IMR-90 (cell line): ENCODE measurements at places on chromosomes 5 and 9. TPM values are rescaled to one million over a fixed set of nuclear protein-coding genes. Genes with fewer than 3 reads are reported as not detected.
A peak's percentile ranks its signal among the peaks of the same experiment; 100 is the strongest.

- peaks cover 3% of the 10 kb centered on the region for H3K27me3 ChIP-seq
- no peak overlapping the region for H3K4me3 ChIP-seq
- no peak overlapping the region for H3K27ac ChIP-seq
- H3K4me1 ChIP-seq, result no peaks in the 10 kb centered on the region
- H3K36me3 ChIP-seq, result no peaks in the 10 kb centered on the region
These were observed 16.8 kb upstream of the SPATA31D1 start for GRCh38 chr9:81971727-81972126.

- peaks cover 9% of the 10 kb centered on the region for H3K4me1 ChIP-seq
- no peaks in the 10 kb centered on the region for H3K27me3 ChIP-seq
- H3K4me3 ChIP-seq, result no peak overlapping the region
- H3K36me3 ChIP-seq, result 0 out of 2 replicates have a peak, but pooled peaks cover 2% of the 10 kb centered on the region
- peak; percentile 95 for DNase-seq
- peak overlapping the region; percentile 93; the same call in 1 of the 2 replicates for H3K27ac ChIP-seq
These were observed 278.0 kb downstream of the ADAMTS6 start for GRCh38 chr5:65203746-65204145.

- no peaks in the 10 kb centered on the region for H3K36me3 ChIP-seq
- H3K4me3 ChIP-seq, result no peak overlapping the region
- DNase-seq, result no peak
- no peak overlapping the region for H3K27ac ChIP-seq
- no peaks in the 10 kb centered on the region for H3K27me3 ChIP-seq
These were observed 385.6 kb upstream of the ST8SIA4 start for GRCh38 chr5:101288633-101289032.

Gene SHOC1
- not detected in 2 replicates for total RNA-seq
